Aorta (tissue), 5 donors: ENCODE measurements at places on chromosomes 4 and X. TPM values are rescaled to one million over a fixed set of nuclear protein-coding genes. Genes with fewer than 3 reads are reported as not detected.

GRCh38 chrX:68415316-68415715 lies 18.0 kb downstream of the OPHN1 start:
- DNase-seq = peak; percentile 70

GRCh38 chr4:144820728-144821085 lies 174.8 kb downstream of the HHIP start:
- DNase-seq = no peak

GRCh38 chr4:98778206-98778605 lies 119.8 kb upstream of the TSPAN5 start:
- DNase-seq = no peak

DNA sequence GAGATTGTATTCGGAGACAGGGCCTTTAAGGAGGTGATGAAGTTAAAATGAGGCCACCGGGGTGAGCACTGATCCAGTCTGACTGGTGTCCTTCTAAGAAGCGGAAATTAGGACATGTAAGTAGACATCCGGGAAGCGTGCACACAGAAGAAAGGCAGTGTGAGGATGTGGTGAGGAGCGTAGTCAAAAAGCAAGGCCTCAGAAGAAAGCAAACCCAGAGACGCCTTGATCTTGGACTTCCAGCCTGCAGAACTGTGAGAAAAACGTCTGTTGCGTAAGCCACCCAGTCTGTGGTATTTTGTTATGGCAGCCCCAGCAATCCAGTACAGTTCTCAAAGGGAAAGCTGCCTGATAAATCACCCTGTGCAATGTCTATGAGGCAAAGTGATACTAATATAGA lies 153.5 kb downstream of the KCNIP4 start:
- DNase-seq = no peak

DNA sequence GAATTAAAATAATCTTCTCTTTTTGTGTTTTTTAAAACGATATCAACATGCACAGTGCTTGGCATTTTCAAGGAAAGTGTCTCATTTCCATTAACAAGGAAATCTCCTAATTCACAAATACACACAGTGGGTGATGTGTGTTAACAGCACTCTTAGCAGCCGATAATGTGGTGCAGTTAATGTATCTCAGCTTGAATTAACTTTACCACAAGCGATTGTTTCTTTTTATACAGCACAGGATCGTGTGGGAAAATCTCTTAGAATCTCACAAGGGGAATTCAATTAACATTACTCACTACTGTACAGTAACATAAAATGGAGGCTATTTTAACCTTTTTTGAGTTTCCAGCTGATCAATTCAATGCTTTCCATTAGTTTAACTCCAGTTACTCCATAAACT lies 1841.9 kb downstream of the STIM2 start:
- DNase-seq = no peak

DNA sequence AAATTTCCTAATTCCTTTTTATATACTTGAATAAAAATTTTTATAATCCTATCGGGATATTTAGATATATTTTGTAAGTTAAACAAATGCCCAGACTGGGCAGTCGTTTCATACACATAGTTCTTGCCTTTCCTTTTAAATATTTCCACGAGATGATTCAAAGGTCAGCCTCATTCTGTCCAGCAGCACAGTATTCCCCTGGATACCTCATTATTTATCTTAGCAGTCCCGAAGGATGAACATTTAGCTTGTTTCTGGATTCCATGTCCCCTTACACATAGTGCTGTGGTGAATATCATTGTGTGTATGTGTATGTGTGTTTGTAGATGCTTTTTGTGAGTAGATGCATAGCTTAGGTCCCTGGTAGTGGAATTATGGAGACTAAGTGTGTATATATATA lies 38.3 kb downstream of the RAPGEF2 start:
- no peak for DNase-seq

DNA sequence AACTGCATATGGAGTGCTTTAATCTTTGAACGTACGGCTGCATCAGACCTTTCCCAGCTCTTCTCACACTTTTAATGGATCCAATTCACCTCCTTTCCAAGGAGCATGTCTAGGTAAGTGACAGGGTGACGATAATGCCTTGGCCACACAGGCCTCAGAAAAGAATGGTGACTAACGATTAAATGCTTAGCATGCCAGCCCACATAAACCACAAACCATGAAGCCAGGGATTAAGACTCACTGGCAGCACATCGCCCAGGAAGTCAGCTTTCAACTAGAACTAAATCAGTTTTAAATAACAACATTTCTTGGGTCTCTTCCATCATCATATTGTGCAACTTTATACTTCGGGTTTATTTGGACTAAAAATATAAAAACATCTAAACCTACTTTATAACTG lies 28.7 kb downstream of the INPP4B start:
- DNase-seq = no peak

DNA sequence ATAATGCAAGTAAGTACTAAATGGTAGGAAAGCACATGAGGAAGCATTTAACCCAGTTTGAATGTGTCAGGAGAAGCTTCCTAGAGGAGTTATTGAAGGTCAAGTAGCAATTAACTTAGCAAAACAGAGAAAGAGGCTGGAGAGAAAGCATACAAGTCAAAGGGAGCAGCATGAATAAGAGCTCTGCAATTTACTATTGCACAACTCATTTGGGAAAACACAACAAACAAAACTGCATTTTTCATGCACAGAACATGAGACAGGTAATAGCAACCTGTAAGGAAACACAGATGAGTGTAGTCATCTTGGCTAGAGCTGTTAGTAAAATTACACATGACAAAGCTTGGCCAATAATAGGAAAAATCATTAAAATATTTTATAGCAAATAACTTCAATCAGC lies 538.1 kb downstream of the PPP4R3C start:
- no peak for DNase-seq

- DNase-seq = no peak
Observed at GRCh38 chrX:22357621-22358020, 84.9 kb downstream of the CBLL2 start.

- peak; percentile 64 for DNase-seq
Observed at GRCh38 chr4:8149664-8150063, 8.9 kb downstream of the ABLIM2 start.

- no peak for DNase-seq
Observed at GRCh38 chr4:81412946-81413495, 58.7 kb downstream of the RASGEF1B start.

- no peak for DNase-seq
Observed at GRCh38 chr4:85951099-85951498, 408.8 kb downstream of the MAPK10 start.

GRCh38 chr4:29632199-29632598 lies 1088.0 kb upstream of the PCDH7 start:
- no peak for DNase-seq

GRCh38 chr4:138977524-138977923 lies 38.1 kb upstream of the NOCT start:
- DNase-seq = no peak

DNA sequence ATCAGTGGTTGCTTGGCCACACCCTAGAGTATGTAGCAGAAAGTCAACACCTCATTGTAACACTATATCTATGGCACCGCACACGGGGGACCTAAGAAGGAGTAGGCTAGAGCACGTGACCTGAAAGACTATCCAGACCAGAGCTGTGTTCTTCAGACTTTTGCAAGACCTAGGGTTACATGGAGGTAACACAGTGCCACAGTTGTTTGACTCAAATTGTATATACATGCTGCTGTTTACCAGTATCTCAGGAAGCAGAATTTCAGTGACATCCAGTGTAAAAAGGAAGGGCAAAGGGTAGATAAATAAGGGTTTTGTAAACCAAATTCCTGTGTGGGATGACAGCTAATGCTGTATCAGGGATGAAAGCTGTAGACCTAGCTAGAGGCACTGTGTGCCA lies 30.2 kb downstream of the PNMA6A start:
- no peak for DNase-seq

DNA sequence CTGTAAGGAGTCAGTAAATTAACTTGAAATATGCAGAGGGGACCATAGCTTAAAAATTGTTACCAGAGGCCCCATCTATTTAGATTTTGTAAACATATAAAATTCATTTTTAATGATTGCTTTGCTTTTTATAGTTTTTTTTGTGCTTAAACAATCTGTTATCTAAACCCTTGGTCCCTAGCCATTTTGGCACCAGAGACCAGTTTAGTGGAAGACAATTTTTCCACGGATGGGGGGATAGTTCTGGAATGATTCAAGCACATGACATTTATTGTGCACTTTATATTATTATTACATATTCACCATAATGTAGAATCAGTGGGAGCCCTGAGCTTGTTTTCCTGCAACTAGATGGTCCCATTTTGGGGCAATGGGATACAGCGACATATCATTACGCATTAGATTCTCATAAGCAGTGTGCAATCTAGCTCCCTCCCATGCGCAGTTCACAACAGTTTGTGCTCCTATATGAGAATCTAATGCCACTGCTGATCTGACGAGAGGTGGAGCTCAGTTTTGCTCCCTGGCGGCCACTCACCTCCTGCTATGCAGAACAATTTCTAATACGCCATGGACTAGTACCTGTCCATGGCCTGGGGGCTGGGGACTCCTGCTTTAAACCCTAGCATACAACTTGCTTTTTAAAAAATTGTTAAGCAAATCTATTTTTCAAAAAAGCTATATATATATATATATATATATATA lies 5.9 kb downstream of the ZXDA start:
- no peak for DNase-seq

DNA sequence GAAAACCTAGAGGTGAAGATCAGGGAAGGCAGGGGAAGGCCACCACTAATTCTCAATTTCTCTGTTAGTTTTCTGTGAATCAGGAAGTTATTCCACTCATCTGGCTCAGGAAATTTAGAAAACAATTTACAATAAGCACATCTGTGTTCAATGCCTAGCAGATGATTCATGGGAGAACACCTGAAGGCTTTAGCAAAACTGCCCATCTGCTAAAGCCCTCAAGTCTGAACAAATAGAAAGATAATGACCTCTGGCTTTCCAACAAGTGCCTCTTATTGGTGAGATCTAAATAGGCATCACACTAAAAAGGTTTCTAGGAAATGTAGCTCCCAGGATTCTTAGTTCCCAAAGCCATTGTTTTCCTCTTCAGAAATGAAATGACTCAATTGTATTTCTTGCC lies 122.1 kb upstream of the GNPDA2 start:
- DNase-seq = no peak

- DNase-seq = no peak
Observed at GRCh38 chr4:56910172-56910967, 2.7 kb downstream of the REST start.

- DNase-seq = no peak
Observed at GRCh38 chr4:113052379-113052951, 3.0 kb downstream of the ANK2 start.

- peak; percentile 58 for DNase-seq
Observed at GRCh38 chr4:107037199-107037584, 1.1 kb upstream of the DKK2 start.

GRCh38 chr4:153364061-153364460 lies 19.6 kb downstream of the MND1 start:
- no peak for DNase-seq

DNA sequence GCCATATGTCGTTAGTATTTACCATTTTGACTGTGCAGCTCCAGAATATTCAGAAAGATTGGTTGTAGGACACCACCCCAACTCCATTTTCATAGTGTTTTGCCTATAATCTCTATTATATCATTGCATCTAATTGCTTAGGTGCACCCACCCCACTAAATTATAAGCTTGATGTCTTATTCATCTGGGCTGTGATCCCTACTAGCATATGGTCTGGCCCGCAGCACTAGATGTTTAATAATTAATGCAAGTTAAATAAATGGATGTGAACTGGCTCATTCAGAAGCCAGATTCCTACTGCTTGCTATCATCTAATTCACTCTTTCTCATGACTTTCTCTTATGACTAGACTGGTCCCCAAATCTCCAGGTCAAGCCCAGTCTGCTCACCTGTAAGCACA lies 143.5 kb downstream of the RELL1 start:
- no peak for DNase-seq

- no peak for DNase-seq
Observed at GRCh38 chr4:101762025-101762424, 28.5 kb upstream of the BANK1 start.

GRCh38 chr4:78038704-78039103 lies 18.4 kb upstream of the FRAS1 start:
- DNase-seq = no peak

GRCh38 chr4:143634763-143635162 lies 65.7 kb downstream of the FREM3 start:
- DNase-seq = no peak

DNA sequence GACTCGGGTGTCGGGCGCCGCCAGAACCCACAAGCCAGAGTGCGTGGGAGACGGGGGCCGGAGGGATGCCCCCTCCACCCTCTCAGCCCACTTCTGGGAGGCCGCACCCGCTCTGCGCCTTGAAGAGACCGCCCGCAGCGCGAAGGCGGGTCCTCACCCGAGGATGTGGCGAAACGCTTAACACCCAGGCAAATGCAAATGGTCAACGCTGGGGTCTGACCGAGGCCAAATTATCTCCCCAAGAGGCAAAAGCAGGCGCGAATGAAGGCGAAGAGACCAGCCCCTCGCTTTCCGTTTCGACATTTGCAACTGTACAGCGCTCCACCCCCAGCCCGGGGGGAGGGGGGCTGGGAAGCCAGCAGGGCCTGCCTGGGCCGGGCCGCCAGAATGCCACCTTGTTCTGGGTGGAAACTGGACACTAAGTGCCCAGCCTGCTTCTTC lies 137.7 kb upstream of the ZIC3 start:
- DNase-seq = no peak

DNA sequence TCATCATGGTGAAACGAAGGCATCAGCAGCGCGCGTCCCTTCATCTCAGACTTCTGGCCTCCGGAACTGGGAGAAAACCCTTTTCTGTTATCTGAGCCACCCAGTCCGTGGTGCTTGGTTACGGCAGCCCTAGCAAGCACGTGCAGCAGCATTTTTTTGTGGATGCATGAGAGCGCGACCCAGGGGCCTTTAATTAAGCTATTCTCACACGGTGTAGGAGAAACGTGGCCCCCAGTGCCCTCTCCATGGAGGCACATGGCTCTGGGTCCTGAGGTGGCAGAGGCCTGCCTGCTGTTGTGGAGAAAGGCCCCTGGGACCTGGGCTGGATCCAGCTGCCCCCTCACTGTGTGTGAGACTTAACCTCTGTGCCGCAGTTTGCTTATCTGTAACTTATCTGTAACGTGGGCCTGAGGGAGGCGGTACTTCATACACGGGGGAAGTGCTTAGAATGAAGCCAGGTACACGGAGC lies 9.5 kb downstream of the CLCN4 start:
- DNase-seq = no peak

GRCh38 chr4:145818011-145818410 lies 120.6 kb downstream of the ZNF827 start:
- no peak for DNase-seq

- no peak for DNase-seq
Observed at GRCh38 chrX:151828439-151829080, 84.1 kb upstream of the MAGEA4 start.

GRCh38 chr4:24845902-24846301 lies 50.5 kb downstream of the SOD3 start:
- DNase-seq = no peak

GRCh38 chr4:152946446-152946845 lies 10.3 kb downstream of the FHDC1 start:
- no peak for DNase-seq

CRLF2 gene
- total RNA-seq = 0.42 TPM

YY2 gene
- total RNA-seq = 2.9 TPM

GPRASP1 gene
- total RNA-seq = 19.9 TPM

TRIML1 gene
- not detected for total RNA-seq

CXCL1 gene
- total RNA-seq = 2.4 TPM
